Lung microvascular endothelial cell (primary cell): ENCODE measurements at places on chromosomes 7 and 10. TPM values are rescaled to one million over a fixed set of nuclear protein-coding genes. Genes with fewer than 3 reads are reported as not detected.
A peak's percentile ranks its signal among the peaks of the same experiment; 100 is the strongest.

DNA sequence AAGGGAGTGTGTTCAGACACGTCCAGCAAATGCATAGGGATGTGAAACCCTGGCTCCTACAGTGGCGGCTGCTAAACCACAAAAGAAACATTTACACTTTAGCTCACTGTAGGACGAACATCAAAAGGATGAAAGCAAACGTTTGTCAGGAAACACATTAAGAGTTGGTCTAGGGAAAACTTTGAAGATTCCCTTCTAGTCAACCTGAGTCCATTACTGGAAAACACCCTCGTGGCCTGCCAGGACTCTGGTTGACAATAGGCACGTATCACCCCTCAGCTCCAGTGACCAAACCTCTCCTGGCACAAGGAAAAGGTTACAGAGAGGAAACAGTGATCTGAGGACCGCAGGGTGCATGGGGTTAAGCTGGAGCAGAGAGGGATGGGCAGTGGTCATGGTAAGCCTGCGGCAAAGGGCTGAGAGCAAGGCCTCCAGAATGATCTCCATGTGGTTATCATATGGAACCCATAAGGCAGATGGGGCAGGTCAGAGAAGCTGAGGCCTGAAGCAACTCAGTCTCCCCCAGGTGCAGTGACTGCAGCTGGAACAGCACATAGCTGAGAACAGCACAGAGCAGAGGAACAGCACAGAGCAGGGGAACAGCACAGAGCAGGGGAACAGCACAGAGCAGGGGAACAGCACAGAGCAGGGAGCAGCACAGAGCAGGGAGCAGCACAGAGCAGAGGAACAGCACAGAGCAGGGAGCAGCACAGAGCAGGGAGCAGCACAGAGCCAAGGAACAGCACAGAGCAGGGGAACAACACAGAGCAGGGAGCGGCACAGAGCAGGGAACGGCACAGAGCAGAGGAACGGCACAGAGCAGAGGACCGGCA lies 49.9 kb downstream of the CHST15 start:
- no peak for DNase-seq

- DNase-seq = no peak
Measured at GRCh38 chr7:127666602-127667001, 14.6 kb downstream of the SND1 start.

DNA sequence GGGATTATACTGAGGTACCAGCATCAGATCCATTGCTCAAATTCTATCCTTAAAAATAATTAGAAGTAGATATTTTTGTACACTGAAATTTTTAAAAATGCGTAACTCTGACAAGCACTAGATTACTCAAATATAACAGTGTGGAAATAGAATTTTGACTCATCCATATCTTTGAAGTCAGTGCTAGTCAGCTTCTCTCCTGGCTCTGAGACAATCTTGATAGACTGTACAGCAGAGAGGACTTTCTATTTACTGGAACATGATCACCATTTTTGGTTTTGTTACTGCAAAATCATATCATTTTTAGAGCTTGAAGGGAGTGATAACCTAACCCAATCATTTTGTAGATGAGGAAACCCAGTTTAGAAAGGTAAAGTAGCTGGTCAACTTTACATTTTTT lies 195.0 kb downstream of the MTERF1 start:
- DNase-seq = no peak

DNA sequence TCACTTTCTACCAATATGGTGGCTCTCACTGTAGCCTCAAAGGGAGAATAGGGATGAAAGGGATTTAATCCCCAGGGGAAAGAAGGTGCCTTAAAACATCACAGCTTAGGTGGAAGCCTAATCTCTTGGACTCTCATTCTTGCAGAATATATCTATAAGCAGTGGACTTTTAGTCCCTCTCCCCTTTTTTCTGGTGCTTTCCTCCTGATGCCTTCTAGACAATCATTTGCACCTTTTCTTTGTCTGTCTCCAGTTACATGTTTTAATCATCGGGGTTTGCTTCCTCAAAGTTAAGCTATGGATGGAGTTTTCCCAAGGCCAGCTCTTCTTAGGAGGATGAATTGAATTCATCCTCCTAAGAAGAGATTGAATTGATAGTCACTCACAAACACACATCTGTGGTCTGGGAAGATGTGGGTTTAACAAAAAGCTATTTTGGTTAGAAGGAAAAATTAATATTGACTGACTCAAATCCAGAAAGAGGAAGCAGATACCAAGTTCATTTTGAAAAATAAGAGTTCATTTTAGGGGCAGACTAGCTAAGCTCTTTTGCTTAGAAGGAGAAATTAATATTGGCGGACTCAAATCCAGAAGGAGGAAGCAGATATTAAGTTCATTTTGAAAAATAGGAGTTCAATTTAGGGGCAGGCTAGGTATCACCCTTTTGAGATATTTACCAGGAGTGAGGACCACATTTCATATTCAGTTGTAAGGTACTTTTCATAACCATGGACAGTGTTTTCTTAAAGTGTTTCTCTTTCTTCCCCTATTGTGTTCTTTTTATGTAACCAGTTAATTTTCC lies 35.2 kb upstream of the PLEKHS1 start:
- DNase-seq = no peak

- DNase-seq = no peak
Measured at GRCh38 chr10:86635402-86635801, 18.9 kb upstream of the OPN4 start.

DNA sequence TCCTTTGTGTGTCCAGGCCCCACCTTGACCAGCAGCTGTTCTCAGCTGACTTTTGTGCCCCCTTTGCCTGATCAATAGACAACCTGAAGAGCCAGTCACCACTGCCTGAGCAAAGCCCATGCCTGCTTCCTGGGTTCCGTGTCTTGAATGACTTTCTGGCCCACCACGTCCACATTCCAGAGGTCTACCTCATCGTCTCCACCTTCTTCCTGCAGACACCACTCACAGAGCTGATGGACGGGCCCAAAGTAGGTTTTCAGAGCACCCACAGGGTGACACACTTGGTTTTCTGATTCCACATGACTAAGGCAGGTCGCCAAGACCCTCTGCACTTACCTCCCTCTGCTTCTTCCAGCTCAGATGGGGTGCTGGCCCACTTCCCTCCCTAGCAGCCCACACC lies 126.8 kb downstream of the WDFY4 start:
- no peak for DNase-seq

GRCh38 chr10:96416643-96417042 lies 57.8 kb upstream of the OPALIN start:
- no peak for DNase-seq

GRCh38 chr7:157843336-157844140 lies 506.7 kb downstream of the DNAJB6 start:
- no peak for DNase-seq

DNA sequence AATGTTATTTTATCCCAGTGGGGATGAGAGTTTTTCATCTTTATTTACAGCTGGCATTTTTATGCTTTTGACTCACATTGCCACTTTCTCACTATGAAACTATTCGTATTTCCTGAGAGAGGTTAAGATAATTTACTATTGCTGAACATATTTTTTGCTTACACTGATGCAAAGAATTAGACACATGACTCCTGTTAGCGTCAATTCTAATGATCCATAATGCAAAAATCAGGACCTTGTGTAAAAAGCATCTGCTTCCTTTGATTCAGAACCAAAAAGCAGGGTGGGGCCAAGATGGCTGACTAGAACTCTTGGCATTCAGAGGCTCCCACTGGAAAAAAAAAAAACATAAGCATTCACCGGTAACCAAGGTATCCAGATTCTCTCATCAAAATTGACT lies 464.8 kb downstream of the SEMA3D start:
- no peak for DNase-seq

- no peak for DNase-seq
Measured at GRCh38 chr7:72064916-72065315, 347.2 kb downstream of the CALN1 start.

DNA sequence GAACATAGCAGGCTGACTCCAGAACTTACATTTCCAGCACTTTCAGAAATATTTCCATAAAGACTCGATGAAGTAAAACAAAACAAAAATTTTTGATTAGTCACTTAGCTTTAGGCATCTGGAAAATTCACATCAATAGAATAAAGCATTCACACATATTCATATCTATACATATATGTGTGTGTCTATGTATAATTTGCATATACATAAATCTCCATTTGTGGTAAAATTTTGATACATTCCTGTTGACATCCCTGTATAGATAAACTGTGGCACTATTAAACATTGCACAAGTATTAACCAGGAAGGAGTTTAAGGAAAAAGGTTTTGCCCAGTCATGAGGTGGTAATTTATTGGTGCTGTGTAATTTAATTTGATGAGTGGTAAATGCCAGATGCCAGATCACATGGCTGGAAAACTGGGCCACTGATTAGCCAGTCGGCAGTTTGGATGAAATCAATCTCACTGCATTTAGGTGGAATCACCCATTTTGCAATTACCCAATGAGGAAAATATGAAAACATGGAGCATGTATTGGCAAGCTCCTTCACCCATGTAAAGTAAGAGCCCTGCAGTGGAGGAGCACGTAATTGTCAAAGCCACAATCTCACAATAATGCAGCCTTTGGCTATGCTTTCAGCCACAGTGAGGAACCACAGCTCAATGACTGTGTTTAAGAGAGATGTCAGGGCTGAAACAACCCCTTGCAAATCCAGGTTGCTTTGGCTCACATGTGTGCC lies 294.6 kb downstream of the RNLS start:
- DNase-seq = no peak

- no peak for DNase-seq
Measured at GRCh38 chr10:132480356-132480755, 57.2 kb upstream of the INPP5A start.

DNA sequence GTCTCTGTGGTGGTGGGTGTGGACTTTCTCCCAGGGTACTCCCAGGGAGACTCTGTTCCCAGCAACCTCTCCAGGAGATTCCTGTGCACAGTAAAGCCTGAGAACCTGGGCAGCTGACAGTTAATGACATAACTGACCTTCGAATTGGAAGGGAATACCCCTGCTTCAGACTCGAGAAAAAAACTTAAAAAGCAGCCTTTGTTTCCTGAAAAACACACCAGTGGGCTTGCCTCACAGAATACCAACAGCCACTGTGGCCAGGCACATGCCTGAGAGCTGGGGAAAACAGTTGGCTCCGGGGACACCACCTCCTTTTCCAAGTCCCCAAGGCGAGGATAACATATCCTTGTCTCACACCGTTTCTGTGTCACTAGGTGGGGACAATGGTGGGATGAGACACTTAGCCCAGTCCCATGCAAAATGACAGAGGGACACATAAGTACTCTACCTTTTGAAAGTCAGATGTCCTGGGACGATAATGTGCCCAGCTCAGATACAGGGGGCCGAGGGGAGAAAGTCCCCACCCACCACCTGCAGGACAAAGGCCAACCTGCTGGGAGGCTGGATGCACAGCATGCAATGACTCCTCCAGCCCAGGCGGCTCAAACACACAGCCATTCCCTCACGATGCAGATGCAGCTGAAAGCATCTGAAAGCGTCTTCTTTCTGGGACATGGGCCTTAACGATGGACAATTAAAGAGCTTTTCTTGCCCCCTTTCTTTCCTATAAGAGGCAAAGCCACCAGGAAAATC lies 65.6 kb downstream of the HIPK2 start:
- no peak for DNase-seq

DNA sequence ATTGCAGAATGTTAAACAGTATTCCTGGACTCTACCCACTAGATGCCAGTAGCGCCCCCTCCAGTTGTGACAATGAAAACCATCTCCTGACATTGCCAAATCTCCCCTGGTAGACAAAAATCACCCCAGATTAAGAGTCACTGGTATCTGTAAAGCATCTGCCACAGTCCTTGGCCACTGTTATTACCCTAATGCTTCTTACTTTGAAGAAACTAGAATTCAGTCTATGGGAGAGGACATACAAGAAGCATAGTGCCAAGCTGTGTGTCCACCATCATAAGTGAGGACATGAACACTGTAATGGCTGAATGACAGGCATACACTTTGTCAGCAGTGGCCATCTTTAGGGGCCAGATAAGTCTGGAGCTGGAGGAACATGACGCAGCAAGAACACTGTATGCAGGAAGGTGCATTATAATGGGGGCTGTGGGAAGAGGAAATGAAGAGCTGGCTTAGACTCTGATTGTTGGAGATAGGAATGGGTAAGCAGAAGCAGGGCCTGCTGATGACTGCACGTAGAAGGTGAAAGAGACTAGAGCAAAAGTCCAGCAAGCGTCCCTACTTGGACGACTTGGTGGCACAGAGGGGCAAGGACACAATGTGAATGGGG lies 32.5 kb downstream of the CBX3 start:
- DNase-seq = no peak

DNA sequence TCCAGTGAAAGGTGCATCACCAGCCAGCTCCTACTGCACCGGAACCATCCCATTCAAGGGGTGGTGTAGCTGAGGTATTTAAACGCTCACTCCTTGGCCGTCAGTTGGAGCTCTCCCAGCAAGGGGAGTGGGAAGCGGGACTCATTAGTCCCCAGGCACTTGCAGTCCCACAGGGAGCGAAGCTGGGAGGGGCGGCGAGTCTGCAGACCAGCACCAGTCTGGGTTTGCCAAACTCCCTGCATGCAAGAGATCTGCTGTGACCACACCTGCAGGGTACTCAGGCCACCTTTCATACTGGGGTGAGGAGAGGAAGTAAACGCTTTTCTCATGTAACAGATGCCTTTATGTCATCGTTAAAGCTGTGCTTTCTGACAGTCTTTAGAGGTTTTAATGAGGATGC lies 187.9 kb downstream of the PTPRN2 start:
- DNase-seq = no peak

- peak; percentile 62 for DNase-seq
Measured at GRCh38 chr10:119360181-119360921, 153.0 kb downstream of the GRK5 start.

- no peak for DNase-seq
Measured at GRCh38 chr7:96311967-96312366, 9.9 kb downstream of the SLC25A13 start.

- DNase-seq = no peak
Measured at GRCh38 chr7:2903682-2904162, 59.6 kb upstream of the GNA12 start.

DNA sequence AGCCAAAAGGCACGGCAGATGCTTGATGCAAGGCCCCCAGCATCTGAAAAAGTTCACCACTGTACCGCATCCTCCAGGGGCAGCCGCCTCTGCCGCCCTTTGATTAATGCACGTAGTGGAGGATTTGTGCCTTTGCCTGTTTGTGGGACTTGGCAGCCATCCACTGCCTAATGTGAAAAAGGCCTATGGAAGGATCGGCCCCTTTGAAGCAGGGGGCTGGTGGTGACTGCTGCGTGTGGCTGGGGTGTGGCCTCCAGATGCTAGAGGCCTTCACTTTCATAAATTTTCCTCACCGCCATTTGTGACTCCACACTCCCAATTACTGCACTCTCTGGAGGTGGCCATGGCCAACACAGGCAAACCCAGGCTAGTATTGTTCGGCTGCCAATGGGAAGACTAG lies 226.0 kb downstream of the BMPER start:
- no peak for DNase-seq

The GRID2IP gene
- total RNA-seq = under 0.01 TPM in 2 replicates

The WNT8B gene
- total RNA-seq = not detected in 2 replicates

The NPSR1 gene
- not detected in 2 replicates for total RNA-seq

The MASTL gene
- 6.5 TPM in 2 replicates for total RNA-seq

The VSTM4 gene
- total RNA-seq = 0.22 and 1.6 TPM in 2 replicates

The LBX1 gene
- not detected in 2 replicates for total RNA-seq

The MBL2 gene
- not detected in 2 replicates for total RNA-seq

The SUN3 gene
- not detected in 2 replicates for total RNA-seq

The EBLN1 gene
- total RNA-seq = not detected in 2 replicates
